ENCODE measurements at places on chromosomes 1 and 21.

DNA sequence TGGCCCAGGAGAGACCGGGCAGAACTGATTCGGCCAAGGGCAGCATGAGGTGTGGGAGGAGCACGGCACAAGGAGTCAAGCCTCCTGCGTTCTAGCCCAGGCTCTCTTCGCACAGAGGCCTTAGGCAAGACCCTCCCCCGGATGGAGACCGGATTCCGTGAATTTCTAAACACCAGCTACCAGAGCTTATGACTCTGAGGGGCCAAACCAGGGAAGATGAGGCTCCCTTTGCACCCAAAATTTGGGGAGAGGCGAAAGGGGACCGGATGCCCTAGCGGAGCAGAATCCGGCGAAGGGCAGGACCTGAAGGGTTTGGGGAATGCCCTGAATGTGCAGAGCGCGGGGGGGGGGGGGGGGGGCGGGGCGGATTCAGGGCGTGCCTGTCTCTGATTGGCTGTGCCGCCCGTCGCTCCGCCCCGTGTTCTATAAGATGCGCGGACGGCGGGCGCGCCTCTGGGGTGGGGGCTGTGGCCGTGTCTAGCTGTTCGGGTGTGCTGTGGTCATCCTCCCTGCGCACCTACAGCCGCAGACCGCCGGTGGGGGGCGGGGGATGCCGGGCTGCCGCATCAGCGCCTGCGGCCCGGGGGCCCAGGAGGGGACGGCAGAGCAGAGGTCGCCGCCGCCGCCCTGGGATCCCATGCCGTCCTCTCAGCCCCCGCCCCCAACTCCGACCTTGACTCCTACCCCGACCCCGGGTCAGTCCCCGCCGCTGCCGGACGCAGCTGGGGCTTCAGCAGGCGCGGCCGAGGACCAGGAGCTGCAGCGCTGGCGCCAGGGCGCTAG lies at the start of gene TRNP1:
TSS of gene TRNP1 (plus strand) at position 456 of the 783 bp plus-strand sequence. CDS start at position 551, 95 bp downstream.
- DNase-seq: peak; percentile 77

GRCh38 chr21:44598061-44598460 lies 2.3 kb upstream of the KRTAP10-7 start:
- no peak for DNase-seq

GRCh38 chr1:233323718-233324117 lies 3.8 kb upstream of the MAP3K21 start:
- DNase-seq: no peak

- no peak for DNase-seq
Measured at GRCh38 chr1:199007423-199007822, 368.6 kb downstream of the PTPRC start.

All from posterior cingulate gyrus (tissue), 11 donors.